DMS53 (cell line): ENCODE measurements at places on chromosomes 3 and 15.
A peak's percentile ranks its signal among the peaks of the same experiment; 100 is the strongest.

DNA sequence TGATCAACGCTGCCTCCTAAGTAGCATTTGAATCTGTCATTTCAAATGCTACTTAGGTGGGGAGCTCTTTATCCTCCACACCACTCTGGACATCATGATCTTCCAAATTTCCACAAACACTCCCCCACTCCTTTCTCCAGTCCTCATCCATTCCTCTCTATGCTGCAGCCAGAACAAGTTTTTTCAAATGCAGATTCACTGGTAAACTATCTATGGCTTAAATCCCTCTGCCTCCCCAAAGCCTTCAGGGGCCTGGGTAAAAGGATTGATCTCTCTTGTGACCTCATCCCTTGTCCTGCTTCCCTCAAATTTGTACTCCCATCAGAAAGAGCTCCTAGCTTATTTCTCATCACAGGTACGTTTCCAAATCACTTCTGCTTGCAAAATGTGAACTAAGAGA lies 1.3 kb upstream of the AEN start:
- DNase-seq = no peak

GRCh38 chr3:171643681-171644080 lies 166.6 kb downstream of the PLD1 start:
- DNase-seq = no peak

- DNase-seq = no peak
Measured at GRCh38 chr15:42632105-42632675, 56.8 kb downstream of the STARD9 start.

DNA sequence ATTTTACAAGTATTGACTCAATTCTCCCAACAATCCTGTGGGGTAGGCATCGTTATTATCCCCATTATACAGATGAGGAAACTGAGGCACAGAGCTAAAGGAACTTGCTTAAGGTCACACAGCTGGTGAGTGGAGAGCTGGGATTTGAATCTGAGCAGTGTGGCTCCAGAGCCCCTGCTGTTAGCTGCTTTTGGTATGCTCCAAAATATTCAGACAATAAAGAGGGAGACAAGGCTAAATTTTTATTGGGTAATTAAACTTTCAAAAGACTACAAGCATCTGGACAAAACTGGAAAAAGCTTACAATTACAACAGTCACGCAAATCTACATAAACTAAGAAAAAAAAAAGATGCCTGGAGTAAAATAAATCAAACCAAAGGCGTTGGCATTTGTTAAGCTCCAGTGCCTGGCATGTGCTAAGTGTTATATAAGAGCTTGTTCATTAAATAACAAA lies 27.7 kb downstream of the CCDC13 start:
- DNase-seq = no peak

DNA sequence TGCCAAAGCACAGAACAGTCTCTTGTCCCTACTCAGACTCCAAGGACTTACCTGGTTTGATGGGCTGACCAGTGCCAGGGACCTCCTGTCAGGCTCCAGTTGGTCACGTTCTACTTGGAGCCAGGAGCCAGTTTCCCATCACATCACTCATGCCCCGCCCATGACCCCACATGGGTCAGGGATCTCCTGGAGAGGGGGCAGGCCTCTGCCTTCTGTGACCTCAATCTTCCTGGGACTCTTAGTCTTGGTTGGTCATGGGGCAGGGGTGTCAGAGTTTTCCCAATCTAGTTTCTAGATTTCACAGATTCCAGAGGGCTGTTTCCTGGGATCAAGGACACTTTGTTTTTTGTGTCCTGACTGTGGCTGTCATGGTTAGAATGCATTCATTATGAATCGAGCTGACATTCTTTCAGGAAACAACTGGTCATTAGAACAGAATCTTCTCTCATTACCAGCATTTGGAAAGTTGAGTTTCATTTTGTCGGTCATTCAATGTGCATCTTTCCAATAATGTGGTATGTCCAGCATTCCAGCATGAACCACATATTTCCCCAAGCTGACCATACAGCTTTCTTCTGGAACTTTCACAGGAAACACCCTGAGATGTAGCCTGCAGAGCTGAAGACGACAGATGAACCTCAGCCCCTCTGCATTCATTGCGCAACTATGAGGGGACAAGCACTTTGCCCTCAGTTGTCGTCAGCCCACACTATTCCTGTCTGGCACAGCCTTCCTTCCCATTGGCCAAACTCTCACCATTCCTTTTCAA lies 19.8 kb downstream of the CYP19A1 start:
- DNase-seq = no peak

- peak; percentile 88 for DNase-seq
Measured at GRCh38 chr3:35393901-35394799, 245.2 kb upstream of the ARPP21 start.

GRCh38 chr3:171163101-171164066 lies 136.9 kb upstream of the SLC2A2 start:
- DNase-seq = peak; percentile 40

- no peak for DNase-seq
Measured at GRCh38 chr3:157533298-157534070, 30.3 kb upstream of the VEPH1 start.

DNA sequence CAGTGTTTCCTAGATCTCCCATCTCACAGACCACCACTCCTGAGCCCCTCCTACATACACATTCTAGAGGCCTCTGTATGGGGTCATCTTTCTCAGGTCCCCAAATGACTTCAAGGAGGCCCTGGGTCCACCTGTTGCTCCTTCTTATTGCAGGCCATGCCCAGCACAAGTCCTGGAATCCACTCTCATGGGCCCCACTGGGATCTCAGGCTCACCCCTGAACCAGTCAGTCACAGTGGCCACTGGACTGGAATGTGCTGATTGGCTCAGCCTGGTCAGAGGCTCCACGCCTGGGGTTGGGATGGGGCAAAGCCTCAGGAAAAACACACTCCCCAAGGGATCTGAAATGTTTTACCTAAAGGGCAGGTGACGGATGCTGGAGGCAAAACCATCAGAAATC lies 55.7 kb downstream of the SPSB4 start:
- DNase-seq = no peak

- DNase-seq = no peak
Measured at GRCh38 chr3:161347726-161348125, 23.6 kb downstream of the SPTSSB start.

DNA sequence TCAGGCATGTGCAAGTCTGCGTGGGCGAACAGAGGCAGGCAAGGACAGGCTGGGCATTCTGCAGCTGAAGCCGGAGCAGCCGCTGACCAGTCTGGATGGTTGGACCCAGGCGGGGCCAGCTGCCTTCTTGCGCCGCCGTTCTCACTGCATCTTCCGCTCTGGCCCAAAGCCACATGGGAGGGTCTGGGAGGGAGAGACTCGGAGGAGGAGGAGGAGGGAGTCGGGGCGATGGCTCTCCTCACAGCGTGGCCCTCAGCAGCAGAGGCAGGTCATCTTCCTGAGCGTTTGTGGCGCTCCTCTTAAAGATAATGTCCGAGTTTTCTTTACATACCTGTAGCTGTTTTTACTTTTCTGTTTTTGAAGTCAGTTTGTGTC lies 5.9 kb downstream of the CLK3 start:
- no peak for DNase-seq

GRCh38 chr3:23183731-23184130 lies 19.4 kb upstream of the UBE2E2 start:
- DNase-seq = peak; percentile 53

- peak; percentile 65 for DNase-seq
Measured at GRCh38 chr3:134029734-134030378, at the start of gene SLCO2A1. Gene SLCO2A1, minus strand, starts transcription at chr3:134029925. Its CDS starts 123 bp downstream, at chr3:134029802.

- DNase-seq = no peak
Measured at GRCh38 chr3:188397766-188398705, 244.1 kb downstream of the LPP start.

DNA sequence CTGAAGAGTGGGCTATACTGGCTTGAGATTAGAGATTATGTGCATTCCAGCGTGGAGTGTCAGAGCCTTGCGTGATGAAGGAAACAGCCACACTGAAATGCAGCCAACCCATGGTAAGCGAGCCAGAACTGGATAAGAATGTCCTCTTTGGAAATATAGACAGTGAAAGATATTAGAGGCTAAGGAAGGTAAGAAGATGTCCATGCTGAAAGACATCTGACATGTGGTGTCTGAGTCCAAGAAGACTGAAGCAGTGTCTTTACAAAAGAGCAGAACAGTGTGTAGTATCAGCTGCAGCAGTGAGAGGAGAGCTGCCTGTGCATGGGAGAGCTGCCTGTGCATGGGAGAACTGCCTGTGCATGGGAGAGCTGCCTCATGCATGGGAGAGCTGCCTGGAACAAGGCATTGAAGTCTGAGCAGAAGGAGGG lies 672.2 kb downstream of the DIPK2A start:
- DNase-seq = no peak

DNA sequence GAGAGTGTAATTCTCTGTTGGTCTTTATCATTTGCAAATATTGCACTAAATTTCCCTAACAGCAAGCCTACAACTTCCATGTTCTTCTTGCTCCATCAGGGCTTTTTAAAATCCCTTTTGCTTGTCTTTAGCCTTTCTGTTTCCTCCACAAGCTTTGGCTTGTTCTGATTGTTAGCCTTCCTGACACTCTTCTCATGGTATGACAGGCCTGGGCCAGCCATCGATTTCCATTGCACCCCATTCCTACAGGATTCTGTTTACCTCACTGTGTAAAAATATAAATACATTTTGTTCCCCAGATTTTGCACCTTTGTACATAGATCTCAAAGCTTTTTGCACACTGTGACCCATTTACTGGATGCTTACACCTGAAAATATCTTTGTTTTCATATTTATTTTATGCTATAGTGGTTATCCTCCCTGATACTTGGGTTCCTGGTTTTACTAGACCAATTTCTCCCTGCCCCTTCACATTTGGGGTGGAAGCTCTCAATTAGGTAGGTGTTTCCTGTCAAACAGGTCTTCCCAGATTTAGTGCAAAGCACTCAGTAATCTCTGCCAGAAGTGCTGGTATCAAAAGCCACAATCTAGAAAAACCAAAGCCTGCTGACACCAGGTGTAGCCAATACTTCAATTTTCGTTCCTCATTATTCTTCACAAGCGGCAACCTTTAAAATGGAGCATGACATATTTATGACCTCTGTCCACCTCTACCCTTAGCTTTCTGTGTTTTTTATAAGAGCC lies 57.9 kb upstream of the PPP2R3A start:
- peak; percentile 49 for DNase-seq

DNA sequence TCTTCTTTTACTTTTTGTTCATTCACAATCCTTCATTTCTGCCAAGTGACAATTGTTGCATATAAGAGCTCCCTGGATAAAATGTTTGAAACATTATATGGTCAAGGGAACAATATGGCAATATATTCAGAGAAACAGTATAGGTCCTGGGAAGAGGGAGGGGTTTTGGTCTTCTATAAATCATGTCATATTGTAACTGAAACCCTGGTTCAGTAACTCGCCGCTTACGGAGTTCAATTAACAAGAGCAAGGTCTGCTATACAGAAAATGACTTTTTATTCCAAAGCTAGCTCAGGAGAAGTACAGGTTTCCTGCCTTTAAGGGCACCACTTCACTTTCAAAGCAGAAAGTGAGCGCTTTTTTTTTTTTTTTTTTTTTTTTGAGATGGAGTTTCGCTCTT lies 522.1 kb upstream of the TGFBR2 start:
- no peak for DNase-seq

- DNase-seq = peak; percentile 88
Measured at GRCh38 chr3:130839813-130840212, 54.1 kb upstream of the ATP2C1 start.

DNA sequence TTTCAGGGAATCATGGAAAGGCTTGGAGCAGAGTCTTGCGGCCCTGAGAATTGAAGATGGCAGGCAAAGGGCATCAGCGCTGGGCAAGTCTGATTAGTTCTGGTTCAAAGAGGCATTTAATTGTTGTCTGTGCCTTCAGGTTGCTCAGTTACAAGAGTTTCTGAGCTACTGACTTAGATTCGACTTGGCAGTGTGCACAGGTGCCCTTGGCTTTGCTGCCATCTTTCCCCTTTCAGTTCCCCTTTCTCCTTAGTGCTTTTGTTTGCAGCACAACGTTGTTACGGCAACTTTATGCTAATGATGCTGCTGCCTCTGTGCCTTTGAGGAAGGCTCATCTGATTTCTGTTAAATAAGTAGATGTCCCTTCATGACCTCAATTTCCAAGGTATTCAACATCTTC lies 12.5 kb downstream of the P2RY14 start:
- DNase-seq = peak; percentile 7

DNA sequence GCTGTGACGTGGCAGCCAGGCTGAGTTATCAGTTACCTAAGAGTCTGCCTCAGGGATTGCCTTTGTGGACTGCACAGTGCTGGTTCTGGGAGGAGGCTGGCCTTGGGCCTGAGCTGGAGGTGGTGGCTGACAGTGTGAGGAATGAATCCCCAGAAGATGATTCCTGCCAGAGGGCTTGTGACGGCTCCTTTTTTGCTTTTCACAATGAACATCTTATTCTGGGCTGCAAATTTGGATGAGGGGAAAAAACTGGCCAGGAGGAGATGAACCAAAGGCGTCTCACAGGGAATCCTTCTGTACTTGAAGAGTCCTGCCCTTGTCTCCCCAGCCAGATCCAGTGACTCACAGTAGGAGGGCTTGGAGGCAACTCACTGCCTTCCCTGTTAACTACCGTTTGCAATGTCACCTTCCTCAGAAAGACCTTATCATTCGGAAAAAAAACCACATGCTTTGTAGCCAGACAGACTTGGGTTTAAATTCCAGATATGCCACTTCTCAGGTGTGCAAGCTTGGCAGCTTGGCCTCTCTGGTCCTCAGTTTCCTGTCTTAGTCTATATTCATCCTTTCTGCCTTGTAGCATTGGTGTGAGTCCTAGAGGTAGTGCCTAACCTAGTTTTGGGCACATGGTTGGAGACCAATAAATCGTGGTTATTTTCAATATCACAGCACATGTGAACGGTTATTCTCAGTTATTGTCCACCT lies 19.1 kb downstream of the ST6GAL1 start:
- DNase-seq = no peak

DNA sequence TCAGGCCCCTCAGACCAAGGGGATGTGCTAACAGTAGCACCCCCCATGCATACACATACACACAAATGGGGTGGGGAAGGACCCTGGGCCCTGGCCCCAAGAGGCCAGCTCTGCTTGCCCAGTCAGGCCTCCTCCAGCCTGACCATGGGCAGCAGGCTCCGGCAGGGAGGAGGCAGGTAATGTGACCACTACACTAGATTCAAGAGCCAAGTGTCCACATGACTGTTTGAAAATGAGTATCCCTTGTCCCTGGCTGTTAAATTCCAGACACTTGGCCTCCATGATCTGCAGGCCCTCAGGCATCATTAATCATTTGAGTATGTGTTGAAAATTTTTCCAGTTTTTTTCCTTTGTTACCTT lies 13.9 kb upstream of the GNAI2 start:
- peak; percentile 11 for DNase-seq

GRCh38 chr3:162130582-162130981 lies 634.0 kb downstream of the OTOL1 start:
- no peak for DNase-seq

DNA sequence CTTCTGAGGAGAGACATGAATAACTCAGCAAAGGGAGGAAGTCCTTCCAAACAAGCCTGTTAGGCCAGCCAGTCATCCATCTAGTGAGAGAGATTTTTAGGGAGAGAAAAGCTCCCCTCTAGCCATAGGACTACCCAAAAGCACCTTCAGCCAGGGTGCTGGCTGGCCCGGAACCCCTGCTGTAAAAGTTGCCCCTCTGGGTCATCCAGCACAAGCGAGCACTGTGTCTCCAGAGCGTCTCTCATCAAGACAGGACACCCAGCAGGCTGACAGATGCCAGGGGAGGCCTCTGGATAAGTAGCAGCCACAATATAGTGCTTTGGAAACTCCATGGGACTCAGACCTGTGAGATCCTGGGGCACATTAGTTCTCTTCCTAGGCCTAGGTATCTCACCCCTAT lies 24.5 kb downstream of the ANXA2 start:
- DNase-seq = no peak
